ENCODE measurements at places on chromosomes 6 and 20. TPM values are rescaled to one million over a fixed set of nuclear protein-coding genes. Genes with fewer than 3 reads are reported as not detected.

DNA sequence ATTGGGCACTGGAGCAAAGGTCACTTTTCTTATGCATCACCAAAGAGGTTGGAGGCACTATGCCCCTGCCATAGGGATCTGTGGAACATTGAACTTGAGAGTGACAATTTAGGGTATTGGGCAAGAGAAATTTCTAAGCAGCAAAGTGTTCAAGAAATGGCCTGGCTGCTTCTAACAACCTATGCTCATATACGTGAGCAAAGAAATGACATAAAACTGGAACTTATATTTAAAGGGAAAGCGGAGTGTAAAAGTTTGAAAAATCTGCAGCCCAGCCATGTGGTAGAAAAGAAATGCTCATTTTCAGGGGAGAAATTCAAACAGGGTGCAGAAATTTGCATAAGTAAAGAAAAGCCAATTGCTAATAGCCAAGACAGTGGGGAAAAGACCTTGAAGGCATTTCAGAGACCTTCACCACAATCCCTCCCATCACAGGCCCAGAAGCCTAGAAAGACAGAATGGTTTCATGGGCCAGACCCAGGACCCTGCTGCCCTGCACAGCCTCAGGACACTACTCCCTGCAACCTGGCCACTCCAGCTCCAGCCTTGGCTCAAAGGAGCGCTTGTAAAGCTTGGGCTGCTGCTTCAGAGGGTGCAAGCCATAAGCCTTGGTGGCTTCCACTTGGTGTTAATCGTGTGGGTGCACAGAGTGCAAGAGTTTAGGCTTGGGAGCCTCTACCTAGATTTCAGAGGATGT lies 24.4 kb downstream of the NCR2 start:
- peaks cover 23% of the 10 kb centered on the region for H3K36me3 ChIP-seq
- no peak overlapping the region for H3K27ac ChIP-seq

GRCh38 chr6:157834549-157834948 lies 11.5 kb downstream of the SNX9 start:
- H3K4me1 ChIP-seq: peaks cover 76% of the 10 kb centered on the region
- no peak for DNase-seq
- peaks cover 48% of the 10 kb centered on the region for H3K36me3 ChIP-seq
- H3K4me3 ChIP-seq: no peak overlapping the region

DNA sequence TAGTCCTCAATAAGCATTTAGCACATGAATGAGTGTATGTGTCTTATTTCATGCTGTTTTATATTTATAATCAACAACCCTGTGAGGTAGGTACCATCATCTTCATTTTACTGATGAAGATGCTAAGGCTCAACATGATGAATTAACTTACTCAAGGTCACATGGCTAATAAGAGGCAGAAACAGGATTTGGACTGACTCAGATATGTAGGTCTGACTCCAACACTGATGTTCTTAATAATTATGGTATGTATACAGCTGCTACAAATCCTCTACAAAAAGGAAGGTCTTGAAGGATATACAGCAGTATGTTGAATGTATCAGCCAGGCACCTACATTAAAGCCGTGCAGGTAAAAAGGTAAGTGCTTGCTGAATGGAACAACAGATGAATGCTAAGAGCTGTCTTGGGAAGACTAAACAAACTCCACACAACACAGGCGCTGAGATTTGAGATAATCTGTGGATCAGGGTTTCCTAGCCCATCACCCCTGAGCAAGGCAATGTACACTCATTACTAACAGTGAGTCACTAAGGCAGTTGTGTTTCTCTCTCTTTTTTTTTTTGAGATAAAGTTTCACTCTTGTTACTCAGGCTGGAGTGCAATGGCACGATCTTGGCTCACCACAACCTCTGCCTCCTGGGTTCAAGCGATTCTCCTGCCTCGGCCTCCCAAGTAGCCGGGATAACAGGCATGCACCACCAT lies 31.9 kb downstream of the TTI1 start:
- peak overlapping the region; percentile 65 for H3K27ac ChIP-seq
- H3K36me3 ChIP-seq: peaks cover 68% of the 10 kb centered on the region
- peaks cover 40% of the 10 kb centered on the region for H3K4me1 ChIP-seq
- no peaks in the 10 kb centered on the region for H3K27me3 ChIP-seq
- peak; percentile 52 for DNase-seq
- H3K4me3 ChIP-seq: no peak overlapping the region

Gene CDSN
- total RNA-seq: not detected

- peaks cover 30% of the 10 kb centered on the region for H3K27me3 ChIP-seq
- H3K36me3 ChIP-seq: no peaks in the 10 kb centered on the region
- no peak overlapping the region for H3K27ac ChIP-seq
- DNase-seq: no peak
Measured at GRCh38 chr20:46652699-46653098, 1.4 kb upstream of the SLC13A3 start.

- no peak for DNase-seq
- H3K27me3 ChIP-seq: no peaks in the 10 kb centered on the region
- H3K36me3 ChIP-seq: no peaks in the 10 kb centered on the region
- H3K27ac ChIP-seq: no peak overlapping the region
- H3K4me1 ChIP-seq: no peaks in the 10 kb centered on the region
Measured at GRCh38 chr20:61704661-61705060, 361.0 kb downstream of the TAF4 start.

GRCh38 chr6:141470810-141471209 lies 661.9 kb upstream of the GJE1 start:
- H3K27me3 ChIP-seq: no peaks in the 10 kb centered on the region
- H3K36me3 ChIP-seq: no peaks in the 10 kb centered on the region
- H3K27ac ChIP-seq: no peak overlapping the region
- H3K4me3 ChIP-seq: no peak overlapping the region
- DNase-seq: no peak

Gene RIPOR3
- not detected for total RNA-seq

DNA sequence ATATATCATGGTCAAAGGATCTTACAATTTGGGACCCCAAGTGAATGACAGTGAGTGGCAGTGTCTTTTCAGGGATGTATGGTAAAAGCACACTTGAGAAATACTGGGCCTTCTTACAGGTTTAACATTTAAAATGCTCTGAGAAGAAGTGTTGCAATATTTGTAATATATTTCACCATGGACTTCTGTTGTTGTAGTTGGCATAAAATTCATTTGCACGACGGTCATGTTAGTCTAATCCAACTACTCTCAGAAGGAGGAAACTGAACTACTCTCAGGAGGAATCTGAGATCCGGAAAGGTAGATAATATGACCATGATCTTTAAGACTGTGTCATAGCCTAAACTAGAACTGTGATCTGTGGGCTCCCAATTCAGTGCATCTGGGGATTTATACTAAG lies 700.1 kb downstream of the HDGFL1 start:
- no peaks in the 10 kb centered on the region for H3K36me3 ChIP-seq
- H3K27ac ChIP-seq: no peak overlapping the region
- H3K4me3 ChIP-seq: no peak overlapping the region
- H3K4me1 ChIP-seq: no peaks in the 10 kb centered on the region

Gene CST2
- total RNA-seq: not detected

DNA sequence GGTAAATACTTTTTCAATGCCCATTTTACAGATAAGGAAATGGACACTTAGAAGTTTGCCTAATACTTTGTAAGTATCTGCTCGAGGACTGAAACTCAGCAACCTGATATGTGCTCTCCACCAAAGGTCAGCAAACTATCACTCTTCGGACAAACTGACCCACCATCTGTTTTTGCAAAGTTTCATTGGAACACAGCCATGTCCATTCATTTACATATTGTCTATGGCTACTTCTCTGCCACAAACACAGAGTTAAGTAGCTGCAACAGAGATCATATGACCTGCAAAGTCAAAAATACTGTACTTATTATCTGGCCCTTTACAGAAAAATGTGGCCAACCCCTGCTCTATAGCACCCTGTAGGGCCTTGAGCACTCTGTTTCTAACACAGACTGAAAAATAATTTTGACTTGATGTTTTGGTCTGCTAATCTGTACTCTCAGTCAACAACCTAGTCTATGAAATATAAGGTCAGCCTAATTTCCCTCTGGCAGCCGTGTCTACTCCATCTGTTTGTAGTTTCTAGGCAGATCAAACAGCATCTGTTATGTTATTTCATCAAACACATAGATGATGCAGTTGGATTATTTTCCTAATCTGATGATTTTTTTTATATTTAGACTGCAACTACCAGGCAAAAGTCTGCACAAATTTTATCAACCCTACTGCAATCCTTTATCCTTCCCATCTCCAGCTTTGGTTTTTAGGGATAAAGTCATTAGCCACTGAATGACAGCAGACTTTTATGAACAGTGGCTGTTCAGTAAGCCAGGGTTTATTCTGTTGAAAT lies 41.4 kb upstream of the BEND6 start:
- H3K36me3 ChIP-seq: no peaks in the 10 kb centered on the region

- H3K27ac ChIP-seq: no peak overlapping the region
- H3K27me3 ChIP-seq: no peaks in the 10 kb centered on the region
- no peaks in the 10 kb centered on the region for H3K4me1 ChIP-seq
- no peak overlapping the region for H3K4me3 ChIP-seq
Measured at GRCh38 chr6:106622412-106622811, 6.9 kb downstream of the RTN4IP1 start.

DNA sequence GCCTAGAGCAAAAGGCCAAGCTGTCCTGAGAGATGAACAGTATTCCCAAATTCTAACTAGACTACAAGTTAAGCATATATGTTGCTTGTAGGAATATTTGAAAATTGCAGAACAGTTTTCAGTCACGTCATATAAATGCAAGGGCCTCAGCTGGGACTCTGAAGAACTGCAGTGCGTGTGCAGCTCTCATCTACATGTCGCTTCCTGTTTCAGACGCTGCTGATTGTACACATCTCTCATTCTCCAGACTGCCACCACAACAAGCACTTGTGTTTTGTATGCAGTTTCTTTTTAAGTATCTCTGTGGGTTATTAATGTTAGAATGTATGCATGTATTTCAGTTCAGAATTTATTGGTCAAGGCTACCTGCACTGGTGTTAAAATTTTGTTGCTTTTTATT lies 119.7 kb downstream of the MAP3K4 start:
- DNase-seq: peak; percentile 36
- H3K4me1 ChIP-seq: peaks cover 38% of the 10 kb centered on the region
- peaks cover 73% of the 10 kb centered on the region for H3K36me3 ChIP-seq
- no peaks in the 10 kb centered on the region for H3K27me3 ChIP-seq
- no peak overlapping the region for H3K4me3 ChIP-seq

Gene GRM4
- 0.05 TPM for total RNA-seq

DNA sequence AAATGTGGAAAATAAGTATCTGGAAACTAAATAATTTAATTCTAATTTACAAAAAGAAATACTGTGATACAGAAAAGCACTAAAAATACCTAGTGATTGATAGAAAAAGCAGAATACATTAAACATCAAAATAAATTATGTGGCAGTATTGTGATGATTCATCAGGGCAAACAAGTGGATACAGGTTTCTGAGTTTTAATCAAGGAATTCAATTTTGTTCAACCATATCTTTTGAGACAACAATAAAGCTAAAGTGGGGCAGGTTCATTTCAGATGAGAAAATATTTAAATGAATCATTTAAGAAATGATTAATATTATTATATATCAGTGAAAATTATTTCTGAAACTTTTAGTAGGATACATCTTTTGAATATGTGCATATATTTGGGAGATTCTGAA lies 49.8 kb downstream of the GRIK2 start:
- H3K4me3 ChIP-seq: no peak overlapping the region
- H3K27me3 ChIP-seq: no peaks in the 10 kb centered on the region
- no peak for DNase-seq
- H3K27ac ChIP-seq: no peak overlapping the region
- H3K4me1 ChIP-seq: no peaks in the 10 kb centered on the region

DNA sequence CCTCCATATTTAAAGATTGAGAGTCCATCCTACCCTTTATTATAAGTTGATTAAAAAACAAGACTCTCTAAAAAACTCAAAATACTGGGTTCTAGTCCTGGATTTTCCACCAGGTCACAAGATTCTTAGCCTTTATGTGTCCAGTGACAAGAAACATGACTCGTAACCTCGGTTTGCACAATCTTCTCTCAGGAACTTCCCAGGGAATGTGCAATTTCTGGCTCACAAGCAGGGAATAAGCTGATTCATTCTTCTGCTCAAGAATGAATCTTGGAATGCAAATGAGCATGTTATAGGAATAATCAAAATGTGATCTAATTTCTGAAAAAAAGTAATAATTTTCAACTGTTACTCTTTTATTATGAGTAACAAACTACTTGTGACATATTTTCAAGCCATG lies 45.1 kb downstream of the OGFRL1 start:
- no peak for DNase-seq
- H3K4me1 ChIP-seq: no peaks in the 10 kb centered on the region
- H3K27me3 ChIP-seq: peaks cover 4% of the 10 kb centered on the region
- no peaks in the 10 kb centered on the region for H3K36me3 ChIP-seq
- no peak overlapping the region for H3K27ac ChIP-seq
- no peak overlapping the region for H3K4me3 ChIP-seq

Gene FNDC1
- not detected for total RNA-seq

Gene MICB
- total RNA-seq: 21.1 TPM

DNA sequence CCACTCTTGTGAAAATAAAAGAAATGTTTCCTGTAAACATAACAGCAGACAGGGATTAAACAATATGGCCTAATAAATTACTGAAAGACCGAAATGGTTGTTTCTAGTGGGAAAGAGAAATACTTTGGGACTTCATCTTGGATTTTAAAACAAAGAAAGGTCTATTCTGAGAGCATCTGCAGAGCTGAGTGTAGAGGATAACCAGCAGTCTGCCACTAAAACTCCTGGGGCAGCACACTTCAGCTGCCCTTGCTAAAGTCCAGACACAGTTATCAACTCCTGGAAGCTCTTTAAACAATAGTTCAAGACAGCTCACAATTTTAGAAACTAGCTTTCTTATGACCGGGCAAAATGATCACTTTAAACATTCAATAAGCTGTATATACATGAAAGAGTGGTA lies 38.6 kb downstream of the AKIRIN2 start:
- no peaks in the 10 kb centered on the region for H3K27me3 ChIP-seq
- H3K36me3 ChIP-seq: peaks cover 23% of the 10 kb centered on the region
- no peak overlapping the region for H3K4me3 ChIP-seq
- no peak for DNase-seq
- no peaks in the 10 kb centered on the region for H3K4me1 ChIP-seq

DNA sequence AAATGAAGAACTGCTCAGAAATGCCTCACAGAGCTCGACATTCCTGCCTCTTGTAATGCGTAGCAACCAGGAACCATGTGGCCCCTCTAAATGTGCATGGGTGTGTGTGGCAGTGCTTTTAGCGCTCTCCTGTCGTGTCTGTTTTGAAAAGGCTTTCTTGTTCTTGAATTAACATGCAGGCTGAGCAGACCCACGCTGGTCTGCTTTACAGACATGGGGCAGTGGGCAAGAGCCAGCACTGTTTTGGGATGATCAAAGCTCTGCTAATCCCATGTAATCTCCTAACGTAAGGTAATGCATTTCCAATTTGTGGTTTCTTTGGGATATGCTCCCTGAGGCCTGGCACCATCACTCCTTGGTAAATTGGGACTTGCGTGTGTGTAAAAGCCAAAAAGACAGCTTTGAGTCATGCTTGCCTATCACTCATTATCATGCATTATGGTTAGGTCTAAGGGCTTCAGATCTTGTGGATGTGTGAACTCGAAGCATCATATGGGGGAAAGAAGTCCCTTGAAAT lies 11.8 kb downstream of the RIPOR2 start:
- peaks cover 82% of the 10 kb centered on the region for H3K4me1 ChIP-seq
- H3K27ac ChIP-seq: peak overlapping the region; percentile 90
- H3K4me3 ChIP-seq: peak overlapping the region; percentile 34
- peaks cover 12% of the 10 kb centered on the region for H3K36me3 ChIP-seq
- peak; percentile 38 for DNase-seq

- H3K4me3 ChIP-seq: no peak overlapping the region
- no peaks in the 10 kb centered on the region for H3K36me3 ChIP-seq
- no peak for DNase-seq
- no peaks in the 10 kb centered on the region for H3K4me1 ChIP-seq
Measured at GRCh38 chr6:73984571-73985210, 288.7 kb downstream of the CD109 start.

Gene CAPN11
- not detected for total RNA-seq
